MM.1S (cell line): ENCODE measurements at places on chromosomes 7 and 10.

DNA sequence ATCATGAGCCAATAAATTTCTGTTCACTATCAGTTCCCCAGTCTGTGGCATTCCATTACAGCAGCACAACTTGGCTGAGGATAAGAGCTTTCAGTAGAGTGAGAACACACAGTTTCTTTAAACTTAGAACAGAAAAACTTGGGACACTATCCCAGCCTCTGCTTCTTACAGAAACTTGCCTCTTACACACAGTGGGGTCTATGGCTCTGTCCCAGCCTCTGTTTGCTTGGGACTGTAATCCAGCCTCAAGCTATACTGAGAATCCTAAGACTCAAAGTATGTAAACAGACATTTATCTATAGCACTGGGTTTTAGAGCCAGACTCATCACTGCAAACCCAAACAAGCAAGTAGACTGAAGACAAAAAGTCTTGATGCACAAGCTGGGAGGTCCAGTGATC is 355.8 kb upstream of the VSTM2A start:
- DNase-seq = no peak

DNA sequence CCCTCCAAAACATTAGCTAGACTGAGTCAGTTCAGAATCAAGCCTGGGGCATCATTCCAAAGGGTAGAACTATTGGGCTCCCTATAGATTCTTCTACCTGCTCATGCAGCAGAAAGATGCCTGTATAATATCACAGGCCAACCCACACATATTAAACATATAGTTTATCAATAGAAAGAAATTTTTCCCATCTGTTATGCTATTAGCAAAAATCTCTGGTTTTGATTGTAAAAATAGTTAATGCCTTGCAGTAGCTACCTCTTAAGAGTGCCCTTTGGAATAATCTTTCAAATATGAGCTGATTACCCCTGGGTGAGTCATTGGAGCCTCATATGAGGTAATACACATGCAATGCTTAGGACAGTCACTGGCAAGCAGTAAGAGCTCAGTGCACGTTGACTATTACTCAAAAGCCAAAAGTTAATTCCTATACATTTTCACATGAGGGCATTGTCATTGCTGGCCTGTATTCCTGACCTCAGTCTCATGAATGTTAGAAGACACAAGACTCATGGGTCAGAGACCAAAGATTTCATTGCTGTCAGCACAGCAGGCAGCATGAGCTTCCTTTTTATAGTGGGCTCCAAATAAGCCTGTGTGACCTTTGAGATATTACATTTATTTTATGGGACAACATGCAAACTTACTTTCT is 180.0 kb downstream of the FGFR2 start:
- no peak for DNase-seq

DNA sequence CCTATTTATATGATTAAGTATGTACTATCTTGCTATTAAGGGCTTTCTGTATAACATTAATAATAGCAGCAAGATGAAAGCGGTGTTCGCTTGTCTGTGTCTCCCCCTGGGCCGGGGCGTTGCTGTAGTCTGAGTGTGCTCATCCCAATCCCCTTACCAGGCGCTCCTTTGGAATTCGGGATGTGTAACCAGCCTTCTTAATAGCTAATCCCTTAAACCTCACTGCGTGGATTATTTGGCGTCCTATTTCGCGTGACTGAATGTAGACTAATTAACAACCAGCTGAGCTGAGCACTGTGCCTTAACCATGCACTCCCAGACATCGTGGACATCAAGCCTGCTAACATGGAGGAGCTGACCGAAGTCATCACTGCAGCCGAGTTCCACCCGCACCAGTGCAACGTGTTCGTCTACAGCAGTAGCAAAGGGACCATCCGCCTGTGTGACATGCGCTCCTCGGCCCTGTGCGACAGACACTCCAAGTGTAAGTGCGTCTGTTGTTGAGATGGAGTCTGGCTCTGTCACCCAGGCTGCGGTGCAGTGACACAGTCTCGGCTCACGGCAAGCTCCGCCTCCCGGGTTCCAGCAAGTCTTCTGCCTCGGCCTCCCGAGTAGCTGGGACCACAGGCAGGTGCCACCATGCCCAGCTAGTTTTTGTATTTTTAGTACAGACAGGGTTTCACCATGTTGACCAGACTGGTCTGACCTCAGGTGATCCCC is 36.6 kb downstream of the BNIP3 start:
- DNase-seq = no peak

GRCh38 chr10:2744547-2745200 is 322.7 kb upstream of the PFKP start:
- no peak for DNase-seq

GRCh38 chr7:114759347-114760062 is 162.4 kb upstream of the MDFIC start:
- no peak for DNase-seq

DNA sequence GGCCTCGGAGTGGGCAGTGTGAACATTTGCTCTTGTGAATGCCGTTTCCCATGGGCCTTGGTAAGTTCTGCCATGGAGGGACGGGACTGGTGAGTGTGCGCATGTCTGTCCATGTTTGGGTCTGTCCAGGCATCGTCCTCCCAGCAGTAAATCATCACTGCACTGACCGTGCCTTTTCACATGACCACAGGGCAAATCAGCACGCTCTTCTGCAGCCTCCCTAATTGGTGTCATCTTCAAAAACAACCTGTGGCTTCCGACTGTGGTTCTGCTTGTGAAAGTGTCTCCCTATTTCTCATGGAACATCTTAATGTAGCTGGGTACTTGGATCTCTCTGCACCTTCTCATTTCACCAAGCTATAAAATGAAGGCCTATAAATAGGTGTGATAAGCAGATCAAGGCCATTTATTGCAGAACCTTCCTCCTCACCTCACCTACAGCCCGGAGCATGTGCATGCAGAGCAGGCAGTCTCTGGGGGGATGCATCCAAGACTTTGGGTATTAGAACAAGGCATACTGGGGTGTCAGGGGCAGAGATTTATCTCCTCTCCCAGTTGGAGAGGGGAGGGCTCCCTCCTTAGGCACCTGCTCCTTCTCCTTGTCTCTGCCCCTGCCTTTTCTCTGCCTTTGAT is 77.4 kb downstream of the RBM20 start:
- DNase-seq = no peak
